Fibroblast of skin of back (primary cell): ENCODE measurements at places on chromosomes 3 and 15.

- DNase-seq: no peak
These were observed 8.6 kb upstream of the TNK2 start for GRCh38 chr3:195916991-195917390.

- DNase-seq: no peak
These were observed 37.0 kb downstream of the FEM1B start for GRCh38 chr15:68314563-68314962.

DNA sequence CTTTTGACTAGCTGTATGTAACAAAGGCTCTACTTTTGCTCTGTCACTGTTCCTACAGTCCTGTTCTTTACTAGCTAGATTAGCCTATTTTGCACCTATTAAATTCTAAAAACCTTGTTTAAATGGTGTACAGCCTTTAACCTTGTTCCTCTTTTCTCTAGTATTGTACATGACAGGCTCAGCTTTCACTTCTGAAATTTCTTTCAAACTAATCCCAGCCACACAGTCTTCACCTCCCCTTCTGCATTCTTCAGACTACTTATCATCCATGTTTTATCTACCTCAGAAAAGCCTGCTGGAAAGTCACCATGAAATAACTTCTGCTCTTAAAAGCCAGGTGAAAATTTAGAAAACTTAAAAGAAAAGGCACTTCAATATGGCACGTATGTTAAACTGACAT lies 122.4 kb downstream of the NECTIN3 start:
- DNase-seq: no peak

DNA sequence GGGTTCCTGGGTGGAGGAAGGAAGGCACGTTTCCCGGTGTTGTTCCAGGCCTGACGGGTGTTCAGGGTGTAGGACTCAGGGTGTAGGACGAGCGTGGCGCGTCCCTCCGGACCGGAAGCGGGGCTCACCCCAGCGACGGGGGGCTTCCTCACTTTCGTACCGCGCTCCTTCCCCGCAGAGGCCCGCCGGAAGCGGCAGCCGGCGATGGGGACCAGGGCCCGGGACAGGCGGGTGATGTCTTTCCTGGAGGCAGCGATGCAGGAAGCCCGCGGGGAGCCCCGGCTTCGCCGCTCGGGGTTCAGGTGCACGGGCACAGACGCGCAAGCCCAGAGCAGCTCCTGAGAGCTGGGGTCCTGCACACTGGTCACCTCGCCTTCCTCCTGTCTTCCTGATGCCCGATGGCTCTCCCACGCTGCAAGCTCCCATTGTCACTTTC lies 13.4 kb downstream of the FOXL2NB start:
- no peak for DNase-seq

- DNase-seq: peak; percentile 74
These were observed 53.2 kb upstream of the SRGAP3 start for GRCh38 chr3:9302425-9303181.

DNA sequence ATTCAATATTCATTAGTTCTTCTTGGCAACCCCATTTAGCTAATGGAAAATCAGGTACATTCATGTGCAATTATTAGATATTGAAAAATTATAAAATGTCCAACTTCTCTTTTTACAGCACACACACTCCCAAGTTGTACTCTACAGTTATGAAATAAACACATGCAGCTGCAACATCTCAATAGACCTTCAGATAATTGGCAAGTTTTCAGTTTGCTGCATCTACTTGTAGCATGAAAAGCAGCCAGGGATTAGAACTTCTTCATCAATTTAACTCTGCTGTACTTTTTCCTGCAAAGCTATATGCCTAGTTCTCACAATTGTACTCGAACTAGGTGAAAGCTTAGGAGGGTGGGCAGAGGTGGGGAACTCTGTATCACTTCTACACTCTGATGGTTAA lies 46.6 kb upstream of the FHIT start:
- no peak for DNase-seq

DNA sequence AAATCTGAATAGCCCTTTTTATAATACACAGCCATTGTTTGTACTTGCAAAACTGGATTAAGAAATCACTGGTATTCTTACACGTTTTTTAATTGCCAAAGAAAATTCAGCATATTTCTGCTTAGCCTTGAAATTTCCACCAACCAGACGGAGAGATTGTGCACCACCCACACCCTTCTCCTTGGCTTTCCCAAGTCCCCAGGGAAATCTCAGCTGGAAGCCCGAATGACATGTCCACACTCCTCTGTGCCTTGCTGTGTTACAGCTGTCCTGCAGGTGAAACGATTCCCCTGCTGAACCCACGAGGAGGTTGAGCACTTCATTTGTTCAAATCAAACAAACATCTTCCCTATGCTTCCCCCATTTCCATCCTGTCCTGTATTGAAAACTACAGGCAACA lies 49.6 kb upstream of the PPARG start:
- no peak for DNase-seq

- DNase-seq: no peak
These were observed 198.8 kb downstream of the XXYLT1 start for GRCh38 chr3:195071916-195072820.

DNA sequence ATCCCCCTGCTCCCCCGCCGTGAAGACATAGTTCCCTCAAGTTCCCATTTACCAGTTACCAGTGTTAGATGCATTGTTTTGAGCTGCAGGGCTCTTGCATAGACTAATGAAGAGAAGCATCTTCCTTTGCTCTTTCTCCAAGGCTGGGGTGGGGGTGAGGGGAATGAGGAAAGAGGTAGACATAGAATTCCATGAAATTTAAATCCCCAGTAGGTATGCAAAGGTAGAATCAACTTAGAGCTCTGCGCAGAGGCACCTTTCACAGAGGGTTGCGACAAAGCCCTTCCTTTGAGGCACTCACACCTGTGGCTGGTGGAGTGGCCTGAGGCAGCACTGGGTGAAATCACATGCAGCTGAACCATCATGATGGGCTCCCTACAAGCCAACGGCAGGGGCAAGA lies 101.3 kb downstream of the WDR76 start:
- no peak for DNase-seq

- no peak for DNase-seq
These were observed 35.6 kb downstream of the PLA2G4D start for GRCh38 chr15:42058791-42059190.

DNA sequence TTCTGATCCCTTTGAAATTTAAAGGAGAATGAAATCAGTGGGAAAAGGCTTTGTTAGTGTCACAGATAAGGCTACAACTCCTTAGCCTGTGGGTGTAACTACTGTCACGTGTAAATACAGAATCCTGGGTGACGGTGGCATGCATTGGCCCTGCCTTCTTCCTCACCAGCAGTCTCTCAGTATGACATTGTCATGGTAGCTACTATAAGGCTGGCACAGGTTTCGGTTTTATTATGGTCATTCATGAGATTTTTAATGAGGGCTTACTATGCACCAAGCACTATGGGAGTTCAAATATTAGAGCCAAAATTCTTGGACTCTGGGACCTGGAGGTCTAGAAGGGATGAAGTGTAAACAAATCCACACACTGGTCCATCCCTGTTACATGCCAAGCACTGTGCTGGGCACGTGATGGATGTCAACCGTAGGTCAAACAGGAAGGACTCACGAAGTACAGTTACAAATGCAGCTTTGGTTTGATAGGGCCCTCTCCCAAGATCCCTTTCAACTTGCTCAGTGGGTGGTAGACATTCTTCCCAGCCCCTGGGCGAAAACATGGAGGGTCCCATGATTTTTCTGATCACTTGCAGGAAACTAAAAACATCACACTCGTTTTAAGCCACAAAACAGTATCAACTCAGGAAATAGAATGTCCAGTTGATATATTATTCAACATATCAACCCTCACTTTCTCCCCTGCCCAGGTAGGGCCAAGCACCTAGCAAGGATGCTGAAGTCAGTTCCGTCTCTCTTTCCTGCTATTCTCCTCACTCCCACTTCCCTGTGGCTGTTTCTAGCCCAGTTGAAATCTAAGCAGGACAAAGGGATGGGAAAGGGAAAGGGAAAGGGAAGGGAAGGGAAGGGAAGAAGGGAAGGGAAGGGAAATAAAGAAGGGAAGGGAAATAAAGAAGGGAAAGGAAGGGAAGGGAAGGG lies 25.3 kb downstream of the BFSP2 start:
- DNase-seq: no peak

GRCh38 chr3:8869613-8870012 lies 93.7 kb downstream of the RAD18 start:
- DNase-seq: peak; percentile 95

- DNase-seq: no peak
These were observed 475.4 kb upstream of the CNTN3 start for GRCh38 chr3:75089841-75090240.

DNA sequence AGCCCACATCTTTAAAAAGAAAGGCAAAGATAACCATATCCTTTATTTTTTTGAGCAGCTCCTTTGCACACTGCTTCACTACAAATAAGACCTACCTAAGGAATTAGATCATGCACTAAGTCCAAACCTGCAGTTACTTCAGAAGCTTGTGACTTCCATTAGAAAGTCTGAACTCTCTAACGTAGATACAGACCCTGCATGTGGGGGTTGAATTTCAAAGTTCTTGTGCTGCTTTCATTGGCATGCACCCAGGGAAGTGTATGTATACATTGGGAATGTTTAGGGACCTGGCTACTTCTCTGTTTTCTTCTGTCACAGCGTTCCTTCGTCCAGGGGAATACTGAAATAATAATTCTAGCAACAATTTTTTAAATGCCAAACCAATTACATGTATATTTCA lies 185.2 kb upstream of the IL12A start:
- DNase-seq: peak; percentile 79

DNA sequence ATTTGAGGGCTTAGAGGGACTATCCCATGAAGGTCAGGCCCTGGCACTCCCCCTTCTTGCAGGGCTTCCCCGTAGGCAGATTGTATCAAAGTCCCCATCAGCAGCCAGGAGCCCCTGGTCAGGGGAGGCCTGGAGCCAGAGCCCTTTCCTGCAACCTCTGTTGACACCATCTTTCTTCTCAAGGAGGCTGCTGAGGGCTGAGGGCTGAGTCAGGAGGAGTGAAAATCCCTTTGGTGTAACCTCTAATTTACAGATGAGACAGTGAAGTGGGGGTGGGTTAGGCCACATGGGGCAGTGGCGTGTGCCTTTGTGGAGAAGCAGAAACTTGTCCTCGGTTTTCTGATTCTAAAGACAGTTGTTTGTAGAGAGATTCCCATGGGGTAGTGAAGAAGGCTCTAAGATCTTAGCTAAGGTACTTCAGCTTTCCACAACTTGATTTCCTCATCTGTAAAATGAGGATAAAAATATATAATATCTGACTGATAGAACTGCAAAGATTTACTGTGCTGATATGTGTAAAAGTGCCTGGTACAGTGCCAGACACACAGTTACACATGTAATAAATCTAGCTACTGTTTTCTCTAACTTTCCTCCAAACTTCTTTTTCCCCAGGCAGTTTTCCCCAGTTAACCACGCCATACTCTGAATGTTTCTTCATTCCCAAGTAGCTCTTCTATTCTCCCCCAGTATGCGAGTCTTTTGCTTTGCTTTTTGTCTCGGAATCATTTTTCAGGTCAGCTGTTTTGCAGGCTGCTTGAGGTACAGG lies 249.4 kb upstream of the TPM1 start:
- peak; percentile 31 for DNase-seq

- peak; percentile 99 for DNase-seq
These were observed 35.3 kb upstream of the SEMA4B start for GRCh38 chr15:90165659-90166489.

DNA sequence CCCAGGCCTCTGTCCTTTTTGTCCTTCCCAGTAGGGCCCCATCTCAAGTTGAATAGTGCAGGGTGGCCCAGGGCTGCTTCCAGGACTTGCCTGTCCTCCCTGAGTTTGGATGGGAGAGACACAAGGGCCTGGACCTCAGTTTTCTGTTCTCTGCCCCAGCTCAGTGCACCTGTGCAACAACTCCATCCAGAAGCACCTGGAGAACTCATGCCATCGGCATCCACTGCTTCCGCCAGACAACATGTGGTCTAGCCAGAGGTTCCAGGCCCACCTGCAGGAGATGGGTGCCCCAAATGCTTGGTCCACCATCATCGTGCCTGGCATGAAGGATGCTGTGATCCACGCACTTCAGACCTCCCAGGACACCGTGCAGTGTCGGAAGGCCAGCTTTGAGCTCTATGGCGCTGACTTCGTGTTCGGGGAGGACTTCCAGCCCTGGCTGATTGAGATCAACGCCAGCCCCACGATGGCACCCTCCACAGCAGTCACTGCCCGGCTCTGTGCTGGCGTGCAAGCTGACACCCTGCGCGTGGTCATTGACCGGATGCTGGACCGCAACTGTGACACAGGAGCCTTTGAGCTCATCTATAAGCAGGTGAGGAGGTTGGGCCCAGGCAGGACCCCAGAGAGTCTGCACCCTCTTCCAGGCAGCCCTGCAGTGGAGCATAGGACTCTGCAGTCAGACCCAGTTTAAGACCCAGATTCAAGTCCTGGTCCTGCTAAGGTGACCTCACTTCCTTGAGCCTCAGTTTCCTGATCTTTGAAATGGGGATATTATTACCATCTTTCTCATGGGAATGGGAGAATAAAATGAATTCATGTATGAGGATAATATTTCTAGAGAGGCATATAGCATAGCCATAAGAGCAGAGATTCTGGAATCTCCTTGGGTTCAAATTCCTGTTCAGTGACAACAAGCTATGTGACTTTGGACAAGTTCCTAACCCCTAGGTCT lies 14.7 kb downstream of the RPUSD3 start:
- DNase-seq: no peak

DNA sequence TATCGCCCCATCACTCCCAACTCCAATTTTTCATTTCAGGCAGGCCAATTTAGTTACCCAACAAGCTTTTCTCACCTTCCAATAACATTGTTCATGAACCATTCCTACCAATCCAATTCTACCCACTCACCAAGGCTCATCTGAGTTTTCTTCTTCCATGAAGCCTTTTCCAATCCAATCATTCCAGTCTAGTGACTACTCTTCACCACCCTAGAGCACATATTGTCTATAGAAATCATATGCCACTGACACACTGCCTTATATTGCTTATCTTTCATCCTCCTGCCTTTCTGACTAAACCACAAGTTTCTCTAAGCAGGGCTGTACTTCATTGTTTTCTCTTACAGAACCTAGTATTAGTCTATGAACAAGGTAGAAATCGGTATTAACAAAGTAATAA lies 11.4 kb downstream of the CCDC14 start:
- DNase-seq: peak; percentile 86
